ENCODE measurements at places on chromosomes 1 and 21. TPM values are rescaled to one million over a fixed set of nuclear protein-coding genes. Genes with fewer than 3 reads are reported as not detected.

SLC30A2 gene
- not detected for total RNA-seq

LRRC3 gene
- total RNA-seq, result 0.45 TPM

GRCh38 chr1:24089743-24090555, 22.0 kb downstream of the MYOM3 start:
- DNase-seq, result no peak

GRCh38 chr1:198780376-198780775, 141.5 kb downstream of the PTPRC start:
- no peak for DNase-seq

EFCAB7 gene
- total RNA-seq, result 15.7 TPM
